ENCODE measurements at places on chromosomes 16 and 17.

DNA sequence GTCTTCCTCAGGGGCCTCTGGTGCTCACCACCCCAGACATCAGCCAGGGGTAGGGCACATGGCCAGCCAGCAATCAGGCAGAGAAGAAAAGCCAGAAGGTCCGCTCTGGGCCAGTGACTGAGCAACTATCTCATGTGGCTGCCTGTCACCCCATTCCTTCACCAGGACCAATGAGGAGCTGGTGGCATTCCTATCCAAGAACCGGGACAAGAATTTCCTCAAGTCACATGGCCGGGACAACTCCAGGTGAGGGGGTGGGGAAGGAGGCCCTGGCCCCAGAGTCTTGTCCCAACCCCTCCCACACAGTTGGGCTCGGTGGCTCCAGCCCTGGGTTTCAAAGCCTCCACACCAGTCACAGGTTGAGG lies 9.4 kb downstream of the XYLT2 start:
- DNase-seq: no peak

DNA sequence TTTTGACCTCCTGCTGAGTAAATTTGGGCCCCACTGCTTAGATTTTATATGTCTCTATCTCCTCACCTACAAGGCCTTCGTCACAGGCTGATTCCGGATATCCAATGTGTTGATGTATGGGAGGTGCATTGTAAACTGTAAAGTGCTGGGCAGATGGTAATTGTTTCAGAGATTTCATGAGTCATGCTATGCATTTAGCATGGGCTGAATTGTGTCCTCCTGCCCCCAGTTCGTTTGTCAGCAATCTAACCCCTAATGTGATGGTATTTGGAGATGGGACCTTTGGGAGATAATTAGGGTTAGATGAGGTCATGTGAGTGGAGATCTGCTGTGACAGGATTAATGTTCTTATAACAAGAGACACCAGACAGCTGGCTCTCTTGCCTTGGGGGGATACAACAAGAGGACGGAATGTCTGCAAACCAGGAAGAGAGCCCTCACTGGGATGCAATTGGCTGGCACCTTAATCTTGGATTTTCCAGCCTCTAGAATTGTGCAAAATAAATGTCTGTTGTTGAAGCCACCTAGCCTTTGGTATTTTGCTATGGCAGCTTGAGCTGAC lies 101.8 kb upstream of the NLRP1 start:
- no peak for DNase-seq

DNA sequence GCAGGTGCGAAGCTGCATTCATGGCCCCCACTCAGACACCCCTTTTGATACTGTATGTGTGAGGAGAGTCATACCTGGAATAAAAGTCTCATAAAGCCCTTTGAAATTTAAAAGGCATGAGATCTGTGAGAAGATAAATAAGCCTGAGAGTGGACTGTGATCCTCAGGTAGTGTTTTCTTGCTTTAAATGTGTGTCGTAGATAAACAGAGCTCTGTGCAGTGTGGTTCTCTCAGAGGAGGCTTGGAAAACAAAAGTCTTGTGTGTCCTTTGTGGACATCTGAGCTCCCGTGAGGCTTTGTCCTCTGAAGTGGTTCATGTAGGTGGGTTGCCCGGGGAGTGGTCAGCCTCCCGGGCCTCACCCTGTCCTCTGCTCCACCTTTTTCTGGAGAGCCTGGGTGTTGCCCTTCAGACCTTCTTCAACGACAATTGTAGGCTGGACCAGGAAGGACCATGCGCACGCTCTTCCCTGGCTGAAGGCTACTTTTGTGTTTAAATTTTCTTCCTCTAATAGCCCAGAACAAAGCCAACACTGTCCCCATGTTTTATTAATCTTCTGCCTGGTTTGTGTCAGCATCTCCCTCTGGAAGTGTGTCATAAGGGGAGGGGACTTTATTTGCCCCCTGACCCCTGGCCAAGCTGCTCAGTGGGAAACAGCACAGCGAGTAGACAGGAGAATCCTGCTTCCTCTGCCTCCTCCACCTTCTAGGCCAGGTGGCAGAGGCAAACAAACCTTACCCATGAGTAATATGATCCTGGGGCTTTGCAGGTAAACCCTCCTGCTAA lies 151.2 kb downstream of the MSI2 start:
- DNase-seq: no peak

DNA sequence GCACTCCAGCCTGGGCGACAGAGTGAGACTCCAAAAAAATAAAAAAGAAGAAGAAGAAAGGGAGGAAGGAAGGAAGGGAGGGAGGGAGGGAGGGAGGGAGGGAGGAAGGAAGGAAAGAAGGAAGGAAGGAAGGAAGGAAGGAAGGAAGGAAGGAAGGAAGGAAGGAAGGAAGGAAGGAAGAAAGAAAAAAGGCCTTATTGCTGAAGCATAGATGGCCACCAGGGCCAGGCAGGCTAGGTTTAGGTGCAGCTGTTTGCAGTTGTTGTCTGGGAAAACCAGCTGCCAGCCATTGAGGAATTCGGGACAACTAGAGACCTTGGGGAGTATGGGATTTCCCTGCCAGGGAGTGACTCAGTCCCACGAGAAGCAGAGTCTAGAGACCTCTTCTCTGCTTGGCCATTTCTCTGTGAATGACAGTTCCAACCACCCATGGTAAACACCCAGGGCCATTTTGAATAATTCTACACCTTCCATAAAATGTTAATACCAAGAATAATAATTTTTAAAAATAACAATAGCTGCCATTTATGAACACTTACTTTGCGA lies 31.0 kb downstream of the SCNN1B start:
- DNase-seq: peak; percentile 24

DNA sequence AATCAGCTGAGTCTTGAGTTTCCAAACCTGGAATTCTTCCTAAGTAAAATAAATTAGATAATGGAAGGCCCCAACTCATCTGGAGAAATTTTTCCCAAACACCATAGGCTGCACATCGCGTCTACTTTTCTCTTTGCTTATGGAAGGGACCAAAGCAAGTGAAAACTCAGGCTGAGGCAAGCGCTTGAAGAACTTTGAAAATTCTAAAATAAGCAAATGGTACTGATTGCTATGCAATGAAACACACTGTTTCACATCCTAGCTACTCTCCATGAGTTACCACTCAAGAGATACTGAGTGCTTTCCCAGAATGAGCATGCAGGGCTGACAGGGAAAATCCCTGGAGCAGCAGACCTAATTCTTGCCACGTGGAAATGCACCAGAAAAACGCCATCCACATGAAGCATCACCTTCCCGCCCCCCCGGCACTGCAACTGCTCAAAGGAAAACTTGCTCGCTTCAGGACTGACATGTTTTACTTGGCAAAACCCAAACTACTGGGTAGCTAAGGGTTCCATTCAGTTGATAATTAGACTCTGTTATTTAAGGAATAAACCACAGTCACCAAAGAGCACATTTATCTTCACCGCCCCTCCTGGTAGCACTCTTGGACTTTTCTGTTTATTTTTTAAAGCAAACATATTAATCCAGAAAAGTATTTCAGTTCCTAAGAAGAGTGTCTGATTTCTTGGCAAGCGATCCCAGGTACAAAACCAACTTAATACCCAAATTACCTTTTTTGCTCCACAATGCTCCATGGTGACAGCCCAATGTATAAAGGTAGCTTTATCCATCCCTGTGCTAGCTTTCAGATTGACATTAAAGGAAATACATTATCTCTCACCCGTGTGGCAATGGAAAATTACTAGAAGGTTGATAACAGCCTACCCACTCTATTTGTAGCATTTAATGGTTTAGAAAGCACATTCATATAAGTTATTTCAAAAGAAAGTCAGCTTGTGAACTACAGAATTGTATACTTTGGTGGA lies 62.5 kb downstream of the WDR59 start:
- no peak for DNase-seq

DNA sequence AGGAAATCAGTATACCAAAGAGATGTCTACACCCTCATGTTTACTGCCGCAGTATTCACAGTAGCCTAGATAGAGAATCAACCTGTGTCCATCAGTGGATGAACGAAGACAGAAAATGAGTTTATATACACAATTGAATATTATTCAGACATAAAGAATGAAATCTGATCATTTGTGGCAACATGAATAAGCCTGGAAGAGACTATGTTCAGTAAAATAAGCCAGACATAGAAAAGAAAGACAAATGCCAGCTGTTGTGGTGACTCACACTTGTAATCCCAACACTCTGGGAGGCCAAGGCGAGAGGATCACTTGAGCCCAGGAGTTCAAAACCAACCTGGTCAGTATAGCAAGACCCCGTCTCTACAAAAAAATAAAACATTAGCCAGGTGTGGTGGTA lies 16.1 kb downstream of the NUDT16L1 start:
- DNase-seq: peak; percentile 88

DNA sequence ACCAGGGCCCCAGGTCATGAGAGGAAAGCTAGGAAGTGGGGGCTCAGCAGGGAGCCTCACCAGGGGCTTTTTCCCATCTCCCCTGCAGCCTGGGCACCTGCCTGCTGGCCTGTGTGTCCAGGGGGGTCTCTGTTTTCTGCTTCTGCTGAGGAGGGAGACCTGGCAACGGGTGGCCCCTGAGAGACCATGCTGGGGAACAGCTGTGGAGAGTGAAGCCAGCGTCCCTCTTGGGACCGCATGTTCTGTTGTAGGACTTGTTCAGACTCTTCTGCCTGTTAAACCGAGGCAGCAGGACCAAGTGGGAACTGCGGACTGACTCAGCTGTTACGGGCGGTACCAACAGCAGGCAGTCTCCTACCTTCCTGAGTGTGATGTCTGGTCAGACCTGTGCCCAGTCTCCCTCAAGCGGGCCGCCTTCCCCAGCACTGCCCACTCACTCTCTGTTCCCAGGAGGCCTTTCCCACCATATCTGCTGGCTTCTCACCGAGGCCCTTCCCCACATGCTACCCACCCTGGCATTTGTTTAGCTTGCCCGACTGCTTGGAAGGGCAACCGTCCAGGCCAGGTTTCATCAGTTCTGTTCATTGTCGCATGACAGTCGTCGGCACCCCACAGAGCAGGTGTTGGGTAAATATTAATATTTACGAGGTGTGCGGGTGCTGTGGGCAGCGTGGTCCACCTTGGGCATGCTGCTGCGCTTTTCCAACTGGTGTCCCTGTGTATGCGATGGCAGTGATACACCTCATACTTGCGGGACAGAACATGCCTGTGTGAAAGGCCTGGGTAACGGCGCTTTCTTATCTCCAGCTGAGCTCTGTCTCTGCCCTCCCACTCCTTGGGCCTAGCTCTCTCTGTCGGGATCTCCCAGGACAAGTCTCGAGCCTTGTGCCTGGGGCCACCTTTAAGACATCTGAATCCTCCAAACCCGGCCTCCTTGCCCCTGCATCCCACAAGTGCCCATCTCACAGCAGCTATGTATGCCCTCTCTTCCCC lies 69.4 kb downstream of the MPRIP start:
- DNase-seq: no peak

DNA sequence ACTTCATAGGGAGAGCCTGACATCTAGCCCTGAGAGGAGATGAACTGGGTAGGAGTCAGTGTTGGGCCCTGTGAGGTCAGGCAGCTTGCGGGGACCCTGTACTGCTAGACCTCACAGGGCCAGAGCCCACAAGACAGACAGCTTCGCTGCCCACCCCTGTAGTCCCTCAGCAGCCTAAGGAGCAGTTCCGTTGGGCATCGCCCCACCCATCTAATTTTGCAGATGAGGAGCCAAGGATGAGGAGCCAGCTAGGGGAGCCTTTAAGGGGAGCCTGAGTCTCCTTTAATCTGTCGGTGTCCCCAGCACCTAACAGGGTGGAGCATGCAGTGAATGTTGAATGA lies 755 bp upstream of the TUFM start:
- no peak for DNase-seq

GRCh38 chr17:67576471-67577115 lies 141.1 kb upstream of the NOL11 start:
- DNase-seq: no peak

GRCh38 chr16:17657045-17657444 lies 186.3 kb upstream of the XYLT1 start:
- DNase-seq: no peak

DNA sequence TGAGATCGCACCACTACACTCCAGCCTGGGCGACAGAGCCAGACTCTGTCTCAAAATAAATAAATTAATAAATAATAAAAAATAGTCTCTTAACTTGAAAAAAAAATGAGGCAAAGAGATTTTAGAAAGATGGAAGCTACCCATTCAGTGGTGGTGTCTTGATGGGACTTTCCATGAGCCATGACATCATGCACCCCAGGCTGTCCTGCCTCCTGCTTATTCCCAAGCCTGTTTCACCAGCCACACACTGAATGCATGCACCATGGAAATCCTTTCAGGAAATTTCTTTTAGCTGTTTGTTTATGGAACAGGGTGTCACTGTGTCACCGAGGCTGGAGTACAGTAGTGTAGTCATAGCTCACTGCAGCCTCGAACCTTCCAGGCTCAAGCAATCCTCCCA lies 8.9 kb upstream of the DLX3 start:
- no peak for DNase-seq

DNA sequence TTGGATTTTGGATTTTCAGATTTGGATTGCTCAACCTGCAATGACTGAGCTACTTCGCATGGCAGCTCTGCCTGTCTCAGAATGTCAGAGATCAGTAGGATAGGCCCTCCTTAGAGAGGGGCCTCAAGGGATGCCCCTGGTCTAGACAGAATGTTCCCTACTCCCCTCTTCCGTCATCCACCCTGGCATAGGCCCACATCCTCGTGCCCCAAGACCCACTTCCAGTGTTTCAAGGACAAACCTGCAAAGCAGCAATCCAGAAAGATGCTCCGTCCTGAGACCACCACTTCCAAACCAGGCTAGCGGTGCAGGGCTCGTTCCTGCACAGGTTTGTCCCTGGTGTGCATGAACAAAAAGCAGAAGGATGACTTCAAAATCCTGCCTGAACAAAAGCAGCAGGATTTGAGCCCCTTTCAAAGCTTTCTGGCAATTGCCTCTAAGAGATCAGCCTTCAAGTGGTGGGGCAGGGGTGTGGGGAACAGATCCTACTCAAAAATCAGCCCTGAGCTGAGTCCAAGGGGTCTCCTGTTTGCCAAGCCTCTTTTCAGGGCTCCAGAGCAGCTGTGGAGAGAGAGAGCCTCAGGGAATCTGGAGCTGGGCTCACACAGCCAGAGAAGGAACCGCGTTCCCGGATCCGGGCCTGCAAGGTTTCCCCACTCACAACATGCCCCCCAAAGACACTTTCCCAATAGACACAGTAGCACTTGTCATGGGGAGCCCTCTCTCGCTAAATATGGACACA lies 121.1 kb downstream of the SOCS1 start:
- no peak for DNase-seq
